NCI-H1417 treated with DMSO at 0.1 percent for 48 hours (cell line): ENCODE measurements at places on chromosomes 2 and 18.

DNA sequence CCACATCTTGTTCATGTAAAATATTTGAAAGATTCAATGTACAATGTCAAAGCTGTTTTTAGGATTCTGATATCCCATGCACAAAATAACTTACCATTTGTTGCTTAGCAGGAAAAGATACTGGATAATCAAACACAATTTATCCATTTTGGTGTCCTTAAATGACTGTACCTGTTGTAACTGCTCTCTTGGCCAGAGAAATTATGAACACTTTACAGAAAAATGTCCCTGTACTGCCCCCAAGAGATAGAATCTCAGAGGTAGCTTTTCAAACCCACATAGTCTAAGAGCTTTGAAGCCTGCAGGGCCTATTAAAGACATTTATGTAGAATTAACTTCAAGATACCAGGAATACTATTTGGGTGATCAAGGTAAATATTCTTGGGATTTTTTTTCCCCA is 12.2 kb upstream of the ME2 start:
- DNase-seq, result no peak

GRCh38 chr2:124662946-124663644 is 638.0 kb downstream of the CNTNAP5 start:
- no peak for DNase-seq

DNA sequence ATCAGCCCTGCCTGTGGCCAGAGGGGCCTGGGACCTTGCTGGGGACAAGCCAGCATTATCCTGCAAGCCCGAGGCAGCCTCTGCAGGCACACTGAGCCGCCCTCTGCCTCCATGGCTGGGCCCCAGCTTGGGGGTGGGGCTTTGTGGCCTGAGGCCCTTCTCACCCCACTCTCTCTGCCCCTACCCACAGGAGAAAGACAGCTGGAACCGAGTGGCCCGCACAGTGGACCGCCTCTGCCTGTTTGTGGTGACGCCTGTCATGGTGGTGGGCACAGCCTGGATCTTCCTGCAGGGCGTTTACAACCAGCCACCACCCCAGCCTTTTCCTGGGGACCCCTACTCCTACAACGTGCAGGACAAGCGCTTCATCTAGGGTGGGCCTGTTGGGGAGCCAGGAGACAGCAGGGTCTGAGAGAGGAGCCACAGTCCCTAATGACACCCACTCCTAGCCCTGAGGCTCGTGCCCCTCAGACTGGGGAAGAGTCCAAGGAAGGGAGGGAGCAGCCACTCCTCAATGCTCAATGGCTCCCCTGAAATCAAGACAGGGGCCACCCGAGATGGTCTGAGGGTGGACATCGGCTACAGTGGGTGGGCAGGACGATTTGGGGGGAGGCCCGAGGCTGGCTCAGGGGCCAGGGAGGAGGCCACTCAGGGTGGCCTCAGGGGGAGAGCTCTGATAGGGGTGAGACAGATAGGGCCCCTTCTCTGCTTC is 4.4 kb upstream of the CHRNG start:
- no peak for DNase-seq

DNA sequence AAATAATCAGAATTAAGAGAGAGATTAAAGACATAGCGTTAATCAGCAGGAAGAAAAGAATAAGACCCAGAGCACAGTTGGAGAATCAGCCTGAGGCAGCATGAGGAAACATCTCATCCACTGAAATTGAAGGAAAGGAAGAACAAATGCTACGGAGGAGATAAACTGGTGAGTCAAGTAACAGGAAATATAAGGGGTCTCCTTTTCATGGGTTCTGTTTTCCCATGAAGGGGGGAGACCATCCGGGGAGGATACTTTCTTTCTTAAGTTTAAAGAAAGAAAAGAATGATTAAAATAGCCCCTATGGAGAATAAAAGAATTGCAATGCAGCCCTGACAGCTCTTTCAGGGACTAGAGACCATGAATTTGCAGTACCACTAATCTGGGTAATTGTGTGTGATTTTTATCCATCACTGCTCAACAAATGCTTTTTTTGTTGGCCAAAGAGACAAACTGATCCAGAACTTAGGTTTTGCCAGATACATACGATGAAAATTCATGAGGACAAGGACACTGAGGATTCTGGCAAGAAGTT is 17.7 kb downstream of the ROCK2 start:
- no peak for DNase-seq

- no peak for DNase-seq
Observed at GRCh38 chr18:31450409-31450808, 2.9 kb downstream of the DSG3 start.

GRCh38 chr2:218981881-218982585 is 3.0 kb downstream of the FEV start:
- DNase-seq, result no peak

DNA sequence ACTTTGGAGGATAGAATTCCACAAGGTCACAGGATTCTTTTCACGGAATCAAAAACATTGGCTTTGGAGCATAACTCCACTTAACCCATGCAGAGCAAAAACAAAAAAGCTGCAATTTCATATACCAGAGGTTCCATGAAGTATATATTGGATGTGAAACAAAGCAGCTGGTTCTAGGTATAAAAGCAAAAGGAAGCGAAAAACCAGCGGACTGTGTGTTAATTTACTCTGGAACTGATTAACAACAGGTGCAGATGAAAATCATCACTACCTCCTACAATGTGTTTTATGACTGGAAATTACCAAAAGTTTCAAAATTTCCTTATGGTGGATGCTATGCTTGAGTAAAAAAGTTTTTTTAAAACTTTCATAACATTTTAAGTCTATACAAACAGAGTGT is 54.4 kb upstream of the LINC00305 start:
- no peak for DNase-seq

DNA sequence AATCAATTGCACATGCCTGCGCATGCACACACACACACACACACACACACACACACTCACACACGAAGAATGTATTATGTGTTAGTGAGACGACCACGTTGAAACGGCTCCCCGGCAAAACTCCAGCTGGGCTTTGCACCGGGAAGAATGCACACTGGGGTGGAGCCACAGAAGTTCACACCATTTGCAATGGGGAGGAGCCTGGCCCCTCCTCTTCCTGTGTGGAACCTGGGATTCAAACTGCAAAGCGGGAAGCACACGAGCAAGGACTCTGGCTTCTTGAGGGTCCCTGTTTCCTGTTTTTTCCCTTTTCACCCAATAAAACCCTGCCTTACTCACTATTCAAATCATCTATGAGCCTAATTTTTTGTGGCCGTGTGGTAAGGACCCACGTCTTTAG is 304.0 kb upstream of the TMEFF2 start:
- DNase-seq, result no peak

GRCh38 chr2:138622613-138623012 is 121.0 kb downstream of the SPOPL start:
- DNase-seq, result no peak

- DNase-seq, result no peak
Observed at GRCh38 chr2:101120124-101120996, 30.8 kb downstream of the TBC1D8 start.

DNA sequence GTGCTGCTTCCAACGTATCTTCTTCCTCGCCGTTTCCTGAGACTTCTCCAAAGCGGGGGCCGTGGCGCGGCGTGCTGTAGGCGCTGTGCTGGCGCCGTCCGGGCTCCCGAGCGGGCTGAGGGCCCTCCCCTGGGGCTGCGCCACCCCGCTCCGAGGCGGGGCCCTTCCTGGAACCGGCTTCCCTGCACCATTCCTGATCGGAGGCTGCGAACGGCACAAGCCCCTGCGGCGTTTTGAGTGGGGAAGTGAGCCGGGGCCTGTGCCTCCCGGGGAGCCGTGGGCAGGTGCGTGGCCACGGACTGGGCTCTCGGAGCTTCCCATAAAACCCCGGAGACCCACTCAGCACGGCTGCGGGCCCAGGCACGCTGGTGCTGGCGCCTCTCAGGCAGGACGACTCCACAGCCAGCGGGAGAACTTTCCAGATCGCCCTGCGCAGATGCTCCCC is 74.7 kb downstream of the PSMG2 start:
- no peak for DNase-seq

DNA sequence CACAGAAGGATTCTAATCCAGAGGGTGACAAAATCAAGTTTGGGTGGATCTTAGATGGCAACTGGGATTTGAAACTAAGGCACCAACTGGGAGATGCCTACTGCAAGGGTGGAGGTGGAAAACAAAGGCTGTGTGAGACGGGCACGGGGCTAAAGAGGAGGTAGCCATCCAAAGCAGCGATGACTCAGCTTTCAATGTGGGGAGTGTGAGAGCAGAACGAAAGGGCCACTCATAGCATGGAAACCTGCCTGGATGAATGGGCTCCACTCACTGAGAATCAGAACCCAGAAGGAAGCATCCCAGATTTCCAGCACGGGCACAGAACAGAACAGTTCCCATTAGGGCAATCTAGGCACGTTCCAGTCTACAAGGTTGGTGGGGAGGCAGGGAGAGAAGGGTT is 159.5 kb downstream of the COL4A4 start:
- DNase-seq, result no peak

DNA sequence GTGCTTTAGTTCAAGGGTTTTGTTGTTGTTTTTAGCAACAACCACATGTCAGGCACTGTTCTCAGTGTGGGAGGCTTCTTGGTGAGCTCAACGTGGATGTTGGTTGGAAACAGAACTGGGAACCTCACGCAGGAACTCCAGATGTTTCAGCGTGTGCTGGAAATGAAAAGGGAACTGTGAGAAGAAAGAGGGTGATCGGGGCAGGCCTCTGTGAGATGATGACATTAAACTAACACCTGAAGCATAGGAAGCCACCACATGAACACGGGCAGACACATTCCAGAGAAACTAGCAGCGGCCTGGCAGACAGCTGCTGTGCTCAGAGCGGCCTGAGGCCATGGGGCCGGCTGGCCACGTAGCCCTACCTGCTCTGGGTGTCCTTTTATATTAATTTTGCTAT is 66.4 kb downstream of the COA5 start:
- no peak for DNase-seq

DNA sequence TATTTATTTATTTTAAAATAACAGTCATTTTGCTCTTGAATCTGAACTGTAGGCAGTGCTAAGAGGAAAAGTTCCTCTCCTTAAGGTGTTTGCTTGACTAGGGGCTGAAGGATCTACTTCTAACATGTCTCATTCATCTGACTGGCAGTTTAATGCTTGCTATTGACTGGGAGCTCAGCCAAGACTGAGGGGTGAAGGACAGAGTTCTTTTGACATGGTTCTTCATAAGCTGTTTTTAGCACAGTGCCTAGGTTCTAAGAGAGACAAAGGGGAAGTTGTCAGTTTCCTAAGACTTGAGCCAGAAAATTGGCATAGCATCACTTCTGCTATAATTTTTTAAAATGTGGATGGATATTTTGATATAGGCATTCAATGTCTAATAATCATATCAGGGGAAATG is 73.0 kb downstream of the COMMD1 start:
- DNase-seq, result no peak

DNA sequence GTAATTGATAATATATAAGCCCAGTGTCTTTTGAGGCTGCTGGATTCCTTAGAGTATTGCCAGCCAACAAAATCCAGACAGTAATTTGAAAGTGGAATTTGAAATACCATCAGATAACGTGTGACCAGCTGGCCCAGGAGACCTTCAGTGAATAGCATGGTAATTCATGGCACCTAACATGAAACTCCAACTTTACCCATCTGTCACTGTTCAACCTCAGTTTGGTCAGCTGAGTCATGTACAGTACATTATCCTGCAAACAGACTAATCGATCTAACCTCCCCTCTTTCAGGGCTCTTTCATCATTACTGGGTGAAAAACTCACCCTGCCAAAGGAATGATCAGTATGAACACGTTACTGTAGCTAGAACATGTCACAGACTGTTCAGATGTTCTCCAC is 230.6 kb downstream of the DOK6 start:
- DNase-seq, result no peak

GRCh38 chr18:62017618-62018017 is 124.8 kb upstream of the RNF152 start:
- no peak for DNase-seq

DNA sequence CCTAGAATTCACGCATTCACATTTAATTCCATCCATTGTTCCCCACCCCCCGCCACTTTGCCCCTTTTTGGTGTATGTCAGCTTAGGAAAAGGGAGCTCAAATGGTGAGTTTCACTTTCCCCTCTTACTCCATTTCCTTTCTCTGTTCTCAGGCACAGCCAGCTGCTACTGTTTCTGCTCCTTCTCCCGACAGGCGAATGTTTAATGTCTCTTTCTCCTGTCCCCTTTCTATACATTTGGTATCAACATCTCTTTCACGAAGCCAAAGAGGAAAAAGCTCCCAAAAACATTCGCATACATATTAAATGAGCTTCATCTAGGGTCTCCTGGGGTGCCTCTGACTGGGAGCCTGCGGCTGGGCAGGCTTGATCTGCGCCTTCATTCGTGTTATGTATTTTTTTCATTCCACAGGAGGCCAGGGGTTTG is 124.2 kb upstream of the SATB2 start:
- no peak for DNase-seq
